ENCODE measurements at places on chromosomes 7 and 10. TPM values are rescaled to one million over a fixed set of nuclear protein-coding genes. Genes with fewer than 3 reads are reported as not detected.
A peak's percentile ranks its signal among the peaks of the same experiment; 100 is the strongest.

The FRG2B gene
- total RNA-seq = not detected

The RARRES2 gene
- 1.7 TPM for total RNA-seq

DNA sequence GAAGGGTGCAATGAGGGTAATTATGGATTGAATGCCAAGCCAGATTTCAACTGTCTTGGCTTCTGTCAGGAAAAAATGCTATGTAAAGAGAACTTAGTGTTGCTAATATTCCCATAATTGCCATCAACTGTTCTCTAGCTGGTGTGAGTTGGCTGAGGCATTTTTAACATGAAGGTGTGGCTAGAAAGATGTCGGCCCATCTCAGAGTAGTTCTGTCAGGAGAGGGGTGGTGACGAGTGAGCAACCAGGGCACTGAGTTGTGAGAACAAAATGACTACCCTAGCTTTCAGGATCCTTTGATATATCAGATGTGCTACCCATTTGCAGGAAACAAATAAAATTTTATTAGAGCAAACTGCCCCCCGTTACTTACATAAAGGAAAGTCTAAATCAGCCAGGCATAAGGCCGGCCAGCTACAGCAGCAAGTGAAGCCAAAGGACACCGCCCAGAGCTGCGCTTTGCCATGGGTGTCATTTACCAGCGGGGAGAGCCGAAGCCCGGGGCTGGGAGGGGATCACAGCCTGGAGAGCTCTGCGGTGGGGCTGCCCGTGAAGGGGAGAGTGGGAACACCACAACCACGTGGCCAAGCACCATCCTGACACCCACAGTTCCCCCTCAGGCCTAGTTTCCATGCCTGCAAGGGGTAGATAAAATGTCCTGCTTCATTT, 141.4 kb downstream of the ICA1 start:
- DNase-seq = no peak

GRCh38 chr7:108299251-108299973, 156.8 kb downstream of the NRCAM start:
- peak; percentile 91 for DNase-seq

Measured in M059J (cell line).